ENCODE measurements at places on chromosomes 4 and X. TPM values are rescaled to one million over a fixed set of nuclear protein-coding genes. Genes with fewer than 3 reads are reported as not detected.
A peak's percentile ranks its signal among the peaks of the same experiment; 100 is the strongest.

- no peak overlapping the region for H3K27ac ChIP-seq
- peaks cover 4% of the 10 kb centered on the region for H3K4me1 ChIP-seq
- no peaks in the 10 kb centered on the region for H3K36me3 ChIP-seq
- H3K27me3 ChIP-seq = no peaks in the 10 kb centered on the region
- no peak overlapping the region for H3K4me3 ChIP-seq
These were observed 92.2 kb upstream of the RAPGEF2 start for GRCh38 chr4:159010563-159011260.

GRCh38 chrX:13569479-13570260 lies at the start of gene EGFL6:
EGFL6 (plus strand) TSS chrX:13569601; CDS start chrX:13569862, 261 bp downstream.
- H3K36me3 ChIP-seq = no peaks in the 10 kb centered on the region
- peak within 1 kb of the TSS; percentile 55 for H3K4me3 ChIP-seq
- H3K27ac ChIP-seq = no peak within 1 kb of the TSS
- H3K4me1 ChIP-seq = no peaks in the 10 kb centered on the region

DNA sequence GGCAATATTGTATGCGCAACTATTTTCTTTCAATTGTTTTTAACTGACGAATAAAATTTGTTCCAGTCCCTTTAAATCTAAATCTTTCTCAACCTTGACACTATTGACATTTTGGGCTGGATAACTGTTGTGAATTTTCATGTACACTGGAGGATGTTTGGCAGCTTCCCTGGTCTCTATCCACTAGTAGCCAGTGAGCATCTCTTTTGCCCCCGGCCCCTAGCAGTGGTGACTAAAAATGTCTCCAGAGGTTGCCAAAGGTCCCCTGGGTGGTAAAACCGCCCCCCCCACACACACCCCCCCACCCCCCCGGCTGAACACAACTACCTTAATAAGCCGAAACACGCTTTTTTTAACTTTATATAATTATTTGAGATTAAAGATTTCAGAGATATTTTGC lies 514 bp downstream of the FANCB start:
- H3K4me3 ChIP-seq = peak overlapping the region; percentile 85
- H3K27me3 ChIP-seq = no peaks in the 10 kb centered on the region
- no peak overlapping the region for H3K27ac ChIP-seq
- DNase-seq = no peak
- H3K4me1 ChIP-seq = peaks cover 2% of the 10 kb centered on the region
- H3K36me3 ChIP-seq = peaks cover 7% of the 10 kb centered on the region

CXCL8 gene
- total RNA-seq = 1.1 TPM

- H3K27ac ChIP-seq = no peak overlapping the region
- no peaks in the 10 kb centered on the region for H3K4me1 ChIP-seq
- H3K4me3 ChIP-seq = no peak overlapping the region
- no peaks in the 10 kb centered on the region for H3K36me3 ChIP-seq
- no peaks in the 10 kb centered on the region for H3K27me3 ChIP-seq
These were observed 544.9 kb downstream of the ANKRD50 start for GRCh38 chr4:124167602-124168001.

KLKB1 gene
- not detected for total RNA-seq

DNA sequence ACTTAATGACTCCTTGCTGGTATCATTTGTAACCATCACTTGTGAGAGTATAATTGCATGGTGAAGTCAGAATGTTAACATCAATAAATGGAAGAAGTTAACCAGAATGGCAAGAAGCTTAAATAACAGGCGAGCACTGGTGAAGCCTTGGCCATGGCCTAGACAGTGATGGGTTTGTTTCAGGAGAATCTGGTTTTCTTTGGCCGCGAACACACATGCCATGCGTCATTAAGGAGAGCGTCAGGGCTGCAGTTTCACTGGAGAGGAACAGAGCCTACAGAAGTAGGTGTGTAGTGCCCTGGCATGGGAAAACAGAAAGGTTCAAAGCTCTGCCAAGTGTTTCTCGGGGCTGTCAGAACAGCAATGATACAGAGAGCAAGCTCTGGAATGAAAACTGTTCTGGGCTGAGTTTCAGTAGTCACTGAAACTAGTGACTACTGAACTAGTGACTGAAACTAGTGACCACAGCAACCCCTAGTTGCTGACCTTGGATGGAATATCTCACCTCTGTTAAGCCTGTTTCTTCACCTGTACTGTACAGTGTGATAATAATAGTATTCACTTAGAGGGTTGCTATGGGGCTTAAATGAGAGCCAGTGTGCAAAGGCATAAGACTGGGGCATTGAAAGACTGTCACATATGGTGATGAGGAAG lies 93.8 kb downstream of the C4orf51 start:
- no peak overlapping the region for H3K27ac ChIP-seq
- no peaks in the 10 kb centered on the region for H3K4me1 ChIP-seq
- DNase-seq = no peak
- peaks cover 16% of the 10 kb centered on the region for H3K36me3 ChIP-seq
- H3K4me3 ChIP-seq = no peak overlapping the region
- H3K27me3 ChIP-seq = no peaks in the 10 kb centered on the region

- H3K36me3 ChIP-seq = no peaks in the 10 kb centered on the region
- H3K27ac ChIP-seq = no peak overlapping the region
- H3K27me3 ChIP-seq = no peaks in the 10 kb centered on the region
- H3K4me1 ChIP-seq = no peaks in the 10 kb centered on the region
- DNase-seq = no peak
- H3K4me3 ChIP-seq = no peak overlapping the region
These were observed 91.6 kb upstream of the H2AZ1 start for GRCh38 chr4:100041646-100042045.

- no peaks in the 10 kb centered on the region for H3K36me3 ChIP-seq
- no peak overlapping the region for H3K4me3 ChIP-seq
- H3K27ac ChIP-seq = no peak overlapping the region
- no peak for DNase-seq
These were observed 214.7 kb downstream of the TRAM1L1 start for GRCh38 chr4:116870686-116871085.

AMOT gene
- 444 TPM for total RNA-seq

DNA sequence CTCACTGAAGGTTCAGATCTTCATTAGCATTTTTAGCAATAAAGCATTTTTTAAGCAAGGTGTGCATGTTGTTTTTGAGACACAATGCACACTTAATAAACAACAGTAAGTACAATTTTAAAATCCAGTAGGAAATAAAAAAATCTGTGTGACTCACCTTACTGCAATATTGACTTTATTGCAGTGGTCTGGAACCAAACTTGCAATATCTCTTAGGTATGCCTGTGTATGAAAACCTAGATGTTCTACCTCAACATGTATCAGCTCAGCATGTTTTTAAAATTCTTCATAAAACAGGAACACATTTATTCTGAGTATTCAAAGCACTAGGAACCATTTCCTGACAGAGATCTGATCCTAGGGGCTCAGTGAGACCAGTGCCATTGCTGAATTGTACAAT lies 26.7 kb downstream of the NR0B1 start:
- H3K4me1 ChIP-seq = peaks cover 8% of the 10 kb centered on the region
- H3K27ac ChIP-seq = no peak overlapping the region
- no peaks in the 10 kb centered on the region for H3K27me3 ChIP-seq
- H3K36me3 ChIP-seq = no peaks in the 10 kb centered on the region

DNA sequence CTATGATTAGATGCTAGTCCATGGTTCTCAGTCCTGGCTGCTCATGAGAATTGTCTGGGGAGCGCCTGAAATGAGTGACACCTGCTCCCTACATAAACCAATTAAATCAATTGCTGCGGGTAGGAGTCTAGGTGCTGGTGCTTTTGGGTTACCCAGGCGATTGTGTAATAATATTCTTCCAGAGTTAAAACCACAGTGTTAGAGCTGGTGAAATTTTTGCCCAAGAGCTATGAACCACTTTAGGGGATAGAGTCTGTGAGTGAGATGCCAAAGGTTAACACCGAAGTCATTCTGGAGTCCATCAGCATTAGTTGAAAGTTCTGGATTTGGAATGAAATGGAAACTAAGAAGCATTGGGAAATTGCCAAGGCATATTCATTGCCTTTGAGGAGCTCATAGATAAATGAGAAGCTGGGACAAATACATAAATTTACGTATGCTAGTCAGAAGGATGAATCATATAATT lies 15.3 kb downstream of the PDK3 start:
- H3K4me1 ChIP-seq = peaks cover 3% of the 10 kb centered on the region
- no peak overlapping the region for H3K27ac ChIP-seq
- H3K36me3 ChIP-seq = peaks cover 4% of the 10 kb centered on the region
- DNase-seq = no peak
- H3K4me3 ChIP-seq = no peak overlapping the region

- H3K4me3 ChIP-seq = no peak overlapping the region
- H3K27ac ChIP-seq = no peak overlapping the region
- no peak for DNase-seq
- H3K27me3 ChIP-seq = no peaks in the 10 kb centered on the region
These were observed 216.6 kb downstream of the DCTD start for GRCh38 chr4:182700362-182701160.

AMTN gene
- total RNA-seq = not detected

SAP30 gene
- 23.7 TPM for total RNA-seq

GRCh38 chr4:101158134-101158482 lies 189.2 kb downstream of the PPP3CA start:
- H3K4me3 ChIP-seq = no peak overlapping the region
- peaks cover 2% of the 10 kb centered on the region for H3K27me3 ChIP-seq
- no peak for DNase-seq
- H3K27ac ChIP-seq = no peak overlapping the region

- no peak overlapping the region for H3K4me3 ChIP-seq
- no peak overlapping the region for H3K27ac ChIP-seq
- H3K27me3 ChIP-seq = no peaks in the 10 kb centered on the region
- H3K36me3 ChIP-seq = no peaks in the 10 kb centered on the region
These were observed 38.0 kb upstream of the SPARCL1 start for GRCh38 chr4:87567191-87567590.

DNA sequence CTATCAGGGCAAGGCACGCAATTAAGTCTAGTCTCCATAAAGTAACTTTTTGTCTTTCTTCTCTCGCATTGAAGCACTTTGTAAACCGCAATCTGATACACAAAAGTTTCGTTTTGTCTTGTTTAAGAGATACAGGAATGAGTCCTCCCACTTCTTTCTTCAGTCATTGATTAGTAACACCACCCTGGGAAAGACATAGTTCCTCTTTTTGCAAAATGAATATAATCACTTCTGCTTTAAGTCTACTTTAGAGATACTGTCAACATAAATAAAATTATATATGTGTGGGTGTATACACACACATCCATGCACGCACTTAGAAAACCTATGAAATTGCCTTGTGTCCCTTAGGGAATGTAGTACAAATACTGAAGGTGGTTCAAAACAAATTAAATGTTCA lies 11.7 kb downstream of the COQ2 start:
- H3K27ac ChIP-seq = no peak overlapping the region
- H3K4me3 ChIP-seq = no peak overlapping the region
- H3K27me3 ChIP-seq = no peaks in the 10 kb centered on the region

DNA sequence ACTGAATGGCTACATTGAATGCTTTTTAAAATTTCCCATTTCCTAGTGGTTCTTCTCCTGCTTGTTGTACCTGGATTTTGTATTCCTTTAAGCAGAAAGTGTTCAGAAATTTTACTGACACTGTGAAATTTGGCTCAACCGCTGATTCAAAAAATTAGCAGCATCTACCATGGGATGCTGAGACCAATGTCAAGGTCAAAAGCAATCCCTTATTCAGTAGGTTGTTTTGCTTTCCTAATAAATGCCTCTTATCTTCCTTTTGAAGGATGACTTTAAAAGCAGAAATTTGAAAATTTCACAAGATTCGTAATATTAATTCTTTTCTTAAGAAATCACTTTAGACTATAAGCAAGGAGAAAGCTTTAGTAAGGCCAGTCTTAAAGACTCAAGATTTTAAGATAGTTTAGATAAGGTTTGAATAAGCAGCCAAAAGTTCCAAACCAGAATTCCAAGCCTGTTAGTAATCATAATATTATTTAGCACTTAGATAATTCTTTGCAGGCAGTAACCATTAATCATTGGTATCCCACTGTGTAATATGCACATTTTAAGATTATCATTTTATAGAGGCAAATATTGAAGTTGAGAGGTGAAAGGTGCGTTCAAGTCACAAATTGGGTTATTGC lies 508.8 kb downstream of the ANKRD50 start:
- no peaks in the 10 kb centered on the region for H3K36me3 ChIP-seq
- no peak for DNase-seq
- no peaks in the 10 kb centered on the region for H3K27me3 ChIP-seq
- H3K4me3 ChIP-seq = no peak overlapping the region

DNA sequence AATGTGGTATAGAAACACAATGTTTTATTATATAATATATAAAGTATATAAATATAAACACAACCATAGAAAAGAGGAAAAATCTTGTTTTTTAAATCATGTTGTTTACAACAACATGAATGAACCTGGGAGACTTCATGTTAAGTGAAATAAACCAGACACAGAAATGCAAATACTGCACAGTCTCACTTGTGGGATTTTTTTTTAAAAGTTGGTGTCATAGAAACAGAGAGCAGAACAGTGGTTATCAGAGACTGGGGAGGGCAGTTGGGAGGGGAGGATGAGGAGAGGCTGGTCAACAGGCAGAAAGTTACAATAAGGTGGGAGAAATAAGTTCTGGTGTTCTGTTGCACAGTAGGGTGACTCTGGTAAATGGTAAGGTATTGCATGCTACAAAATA lies 57.1 kb downstream of the FREM3 start:
- DNase-seq = no peak
- no peaks in the 10 kb centered on the region for H3K27me3 ChIP-seq
- no peak overlapping the region for H3K27ac ChIP-seq
- H3K4me3 ChIP-seq = no peak overlapping the region
- H3K4me1 ChIP-seq = peaks cover 6% of the 10 kb centered on the region

ARX gene
- 5.8 TPM for total RNA-seq

ZDHHC15 gene
- total RNA-seq = 2.3 TPM

CHRDL1 gene
- 17.8 TPM for total RNA-seq

GRCh38 chr4:108700081-108700757 lies 49.8 kb downstream of the OSTC start:
- no peak for DNase-seq
- no peak overlapping the region for H3K4me3 ChIP-seq
- no peak overlapping the region for H3K27ac ChIP-seq

DNA sequence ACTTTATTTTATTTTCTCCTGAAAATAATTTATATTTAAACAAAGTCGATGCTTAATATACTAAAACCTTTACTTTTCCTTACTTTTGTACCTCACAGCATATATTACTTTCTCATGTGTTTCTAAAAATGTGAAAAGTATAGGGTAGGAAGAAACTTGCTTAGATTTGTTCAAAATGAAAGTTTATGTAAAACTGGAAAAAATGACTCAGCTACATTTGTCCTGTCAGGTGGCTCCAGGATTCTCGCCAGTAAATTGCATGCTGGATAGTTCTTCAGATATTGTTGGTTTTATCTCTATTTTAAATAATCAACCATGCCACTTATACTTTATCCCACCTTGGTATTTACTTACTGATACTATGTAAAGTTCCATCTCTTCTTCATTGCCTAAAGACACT lies 159.2 kb upstream of the NDST4 start:
- no peaks in the 10 kb centered on the region for H3K36me3 ChIP-seq
- no peak for DNase-seq
- no peak overlapping the region for H3K4me3 ChIP-seq
- no peaks in the 10 kb centered on the region for H3K27me3 ChIP-seq
- H3K4me1 ChIP-seq = peaks cover 12% of the 10 kb centered on the region
- no peak overlapping the region for H3K27ac ChIP-seq

DNA sequence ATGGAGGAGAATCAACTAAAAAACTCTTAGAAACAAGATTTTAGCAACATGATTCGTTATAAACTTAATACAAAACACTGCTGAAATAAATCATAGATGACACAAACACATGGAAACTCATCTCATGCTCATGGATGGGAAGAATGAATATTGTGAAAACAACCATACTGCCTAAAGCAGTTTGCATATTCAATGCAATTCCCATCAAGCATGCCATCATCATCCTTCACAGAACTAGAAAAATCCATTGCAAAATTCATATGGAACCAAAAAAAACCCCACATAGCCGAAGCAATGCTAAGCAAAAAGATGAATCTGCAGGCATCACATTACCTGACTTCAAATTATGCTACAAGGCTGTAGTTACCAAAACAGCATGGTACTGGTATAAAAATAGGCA lies 1015.8 kb upstream of the GRIA3 start:
- no peaks in the 10 kb centered on the region for H3K27me3 ChIP-seq
- no peak for DNase-seq
- H3K4me1 ChIP-seq = no peaks in the 10 kb centered on the region
- H3K36me3 ChIP-seq = no peaks in the 10 kb centered on the region
- no peak overlapping the region for H3K4me3 ChIP-seq

CXXC4 gene
- 40.8 TPM for total RNA-seq
